Fibroblast of skin of right quadriceps (primary cell): ENCODE measurements at places on chromosomes 5 and 9.

GRCh38 chr5:121138952-121139351 is 674.9 kb downstream of the PRR16 start:
- no peak for DNase-seq

GRCh38 chr9:114691046-114691955 is 9.3 kb upstream of the TEX48 start:
- peak; percentile 96 for DNase-seq

DNA sequence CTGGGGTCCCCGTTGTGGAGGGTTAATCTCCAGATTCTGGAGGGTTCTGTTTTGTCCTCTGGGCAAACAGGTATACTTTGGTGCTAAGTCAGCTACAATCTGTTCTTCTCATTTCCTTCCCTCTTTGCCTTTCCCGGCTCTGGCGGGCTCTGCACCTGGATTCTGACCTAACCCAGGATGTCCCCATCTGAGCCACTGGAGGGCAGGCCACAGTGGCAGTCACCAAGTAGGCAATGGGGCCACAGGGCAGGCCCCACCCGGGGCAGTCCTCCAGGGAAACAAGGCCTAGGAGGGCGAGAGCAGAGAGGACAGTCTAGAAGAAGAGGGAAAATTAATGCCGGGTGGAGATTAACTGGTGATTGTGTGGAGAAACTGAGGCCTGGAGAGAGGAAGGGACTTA is 40.4 kb upstream of the HRH2 start:
- no peak for DNase-seq

DNA sequence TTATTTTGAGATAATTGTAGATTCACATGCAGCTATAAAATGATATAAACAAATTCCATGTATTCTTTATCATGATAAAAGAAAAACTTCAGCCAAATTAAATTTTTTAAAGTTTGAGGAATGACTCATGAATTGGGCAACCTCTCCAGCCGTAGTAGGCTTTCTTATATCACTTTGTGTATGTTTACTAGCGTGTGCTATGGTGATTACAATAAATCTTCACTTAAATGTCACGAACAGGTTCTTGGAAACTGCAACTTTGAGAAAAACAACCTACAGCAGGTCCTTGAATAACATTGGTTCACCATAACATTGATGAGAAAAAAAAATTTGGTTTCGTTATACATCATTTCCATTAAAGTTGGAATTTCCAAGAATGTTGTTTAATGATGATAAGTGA is 730.9 kb upstream of the TYRP1 start:
- DNase-seq: peak; percentile 5

- no peak for DNase-seq
Observed at GRCh38 chr5:138338411-138339090, 485 bp downstream of the FAM53C start.

DNA sequence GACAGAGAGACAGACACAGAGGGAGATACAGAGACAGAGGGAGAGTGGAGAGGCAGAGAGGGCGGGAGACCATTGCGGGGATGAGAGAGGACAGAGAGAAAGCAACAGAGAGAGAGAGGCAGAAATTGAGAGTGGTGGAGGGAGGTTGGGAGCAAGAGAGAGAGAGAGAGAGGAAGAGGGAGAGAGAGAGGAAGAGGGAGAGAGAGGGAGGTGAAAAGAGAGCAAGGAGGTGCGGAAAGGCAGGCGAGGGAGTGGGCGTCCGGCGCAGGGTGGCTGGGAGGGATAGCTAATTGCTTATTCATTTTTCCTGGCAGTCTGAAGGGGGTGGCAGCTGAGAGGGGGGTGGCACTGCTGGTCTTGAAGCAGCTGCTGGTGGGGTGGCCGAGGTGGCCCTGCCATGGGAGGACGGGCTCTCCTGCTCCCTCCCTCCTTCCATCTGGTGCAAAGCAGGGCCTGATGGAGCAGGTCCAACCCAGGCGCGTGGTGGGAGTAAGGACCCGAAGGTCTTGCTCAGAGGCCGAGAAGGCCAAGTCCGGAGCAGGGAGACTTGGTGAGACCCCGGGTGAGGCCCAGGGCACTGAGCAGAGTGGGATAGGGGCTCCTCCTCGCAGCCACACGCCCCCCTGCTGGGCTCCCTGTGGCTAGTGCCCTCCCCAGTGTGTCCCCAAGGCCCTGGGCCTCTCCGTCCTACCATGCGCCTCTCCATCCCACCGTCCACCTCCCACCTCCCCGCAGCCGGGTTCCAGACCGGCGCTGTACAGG is 25.3 kb upstream of the RNU6ATAC start:
- DNase-seq: no peak

GRCh38 chr9:122294531-122294930 is 29.8 kb downstream of the MRRF start:
- no peak for DNase-seq

GRCh38 chr5:14208071-14209021 is 65.2 kb downstream of the TRIO start:
- peak; percentile 89 for DNase-seq

DNA sequence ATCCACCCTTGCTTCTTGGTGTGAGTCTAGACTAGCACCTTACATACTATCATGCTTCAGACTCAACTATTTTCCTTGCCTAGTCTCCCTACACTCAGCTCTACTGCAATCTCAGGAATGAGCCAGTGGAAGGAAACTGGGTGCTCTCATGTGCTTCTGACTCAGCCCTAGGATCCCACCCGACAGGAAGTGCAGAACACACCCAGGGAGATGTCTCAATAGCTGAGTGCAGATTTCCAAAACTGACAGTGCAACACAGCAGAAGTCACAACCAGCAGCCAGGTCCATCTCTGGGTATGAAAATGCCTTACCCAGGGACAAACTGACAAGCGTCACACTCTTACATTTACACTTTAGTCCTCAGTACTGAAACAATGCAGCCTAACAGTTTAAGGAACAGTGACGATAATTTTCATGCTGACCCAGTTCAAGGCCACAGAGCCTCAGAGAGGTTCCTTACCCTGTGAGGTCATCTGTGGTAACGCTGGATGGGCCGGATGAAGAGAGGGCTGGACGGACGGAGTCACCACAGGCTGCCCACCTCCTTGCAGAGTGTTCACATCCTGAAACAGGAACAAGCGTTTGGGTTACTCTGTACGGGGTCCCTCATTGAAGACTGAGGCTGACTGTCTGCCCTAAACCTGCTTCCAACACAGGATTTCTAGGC is 33.0 kb downstream of the FKBP15 start:
- peak; percentile 80 for DNase-seq

GRCh38 chr5:88556406-88556805 is 287.8 kb upstream of the TMEM161B start:
- no peak for DNase-seq

DNA sequence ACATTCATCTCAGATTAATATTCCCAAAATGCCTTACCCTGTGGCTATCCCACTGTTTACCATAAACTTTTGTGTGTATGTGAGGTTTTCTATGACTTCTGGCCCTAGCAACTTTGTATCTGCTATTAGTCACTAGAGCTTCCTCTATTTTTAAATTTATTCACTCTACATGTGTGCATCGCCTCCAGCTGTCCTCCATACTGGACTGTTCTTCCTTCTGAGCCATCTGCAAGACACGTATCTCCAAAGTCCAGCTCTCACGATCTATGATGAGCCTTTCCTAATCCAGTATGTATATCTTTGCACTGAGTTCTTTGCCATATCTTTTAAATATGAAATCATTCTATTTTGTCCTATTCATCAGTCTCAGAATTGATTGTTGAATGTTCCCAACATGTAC is 1.7 kb upstream of the GNG10 start:
- DNase-seq: no peak

DNA sequence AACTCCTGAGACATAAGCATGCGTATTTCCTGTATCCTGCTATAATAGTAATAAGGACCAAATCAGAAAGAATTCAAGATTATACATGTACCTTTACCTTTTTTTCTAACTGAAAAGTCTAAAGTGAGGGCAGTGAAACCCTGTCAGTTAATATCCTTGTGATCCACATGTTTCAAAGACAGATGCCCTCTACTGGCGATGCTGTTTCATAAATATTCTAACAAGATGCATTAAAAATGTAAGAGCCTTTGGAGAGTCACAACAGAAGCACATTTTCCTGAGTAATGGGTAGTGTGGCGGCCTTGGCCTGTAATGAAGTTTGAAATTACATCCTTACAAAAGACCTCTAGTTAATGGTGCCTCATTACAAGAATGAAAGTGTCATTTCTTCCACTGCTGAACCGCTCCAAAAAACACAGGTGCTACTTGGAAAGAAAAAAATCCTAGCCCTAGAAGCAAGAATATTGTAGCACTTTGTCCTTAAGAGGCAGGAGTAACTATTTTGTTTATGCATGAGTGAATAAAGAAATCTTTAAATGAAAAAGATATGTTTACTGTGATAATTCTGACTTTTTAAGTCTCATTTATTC is 232.6 kb downstream of the EPB41L4A start:
- peak; percentile 34 for DNase-seq

DNA sequence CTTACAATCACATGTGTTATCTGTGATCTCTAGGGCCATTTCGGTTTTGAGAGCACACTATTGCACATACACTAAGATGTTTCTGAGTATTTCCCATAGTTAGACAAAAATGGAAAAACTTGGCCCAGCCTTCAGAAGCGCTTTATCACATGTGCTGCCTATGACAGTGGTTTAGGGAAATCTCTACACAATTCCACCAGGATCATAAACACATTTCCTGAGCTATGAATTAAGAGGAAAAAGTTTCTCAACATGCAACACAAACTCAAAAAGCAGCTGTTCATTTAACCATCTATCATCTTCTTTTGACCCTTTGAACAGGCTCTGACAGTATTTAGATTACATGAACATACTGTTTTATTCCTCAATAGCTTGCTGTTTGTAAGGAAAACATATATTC is 15.1 kb downstream of the FGF1 start:
- DNase-seq: peak; percentile 67

- DNase-seq: no peak
Observed at GRCh38 chr9:76552751-76553455, 93.9 kb downstream of the GCNT1 start.

DNA sequence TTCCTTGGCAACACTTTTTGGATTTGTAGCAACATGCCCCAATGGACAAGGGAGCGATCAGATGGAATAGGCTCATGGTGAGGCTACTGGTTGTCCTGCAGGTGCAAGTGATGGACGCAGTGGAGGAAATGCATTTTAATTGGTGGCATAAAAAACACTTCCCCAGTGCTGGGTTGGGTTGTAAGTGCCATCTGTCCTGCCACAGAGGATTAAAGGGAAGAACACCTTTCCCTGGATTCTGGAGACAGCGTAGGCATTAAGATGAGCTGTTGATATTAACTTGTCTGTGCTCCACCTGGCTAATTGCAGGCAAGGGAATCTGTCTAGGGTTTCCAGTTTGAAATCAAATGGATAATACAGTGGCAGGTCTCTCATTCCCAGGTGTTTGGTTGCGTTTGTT is 173.4 kb downstream of the ZNF462 start:
- DNase-seq: no peak

GRCh38 chr5:38319491-38319890 is 61.1 kb downstream of the EGFLAM start:
- no peak for DNase-seq

- peak; percentile 31 for DNase-seq
Observed at GRCh38 chr5:178244576-178244975, 12.0 kb upstream of the PHYKPL start.

DNA sequence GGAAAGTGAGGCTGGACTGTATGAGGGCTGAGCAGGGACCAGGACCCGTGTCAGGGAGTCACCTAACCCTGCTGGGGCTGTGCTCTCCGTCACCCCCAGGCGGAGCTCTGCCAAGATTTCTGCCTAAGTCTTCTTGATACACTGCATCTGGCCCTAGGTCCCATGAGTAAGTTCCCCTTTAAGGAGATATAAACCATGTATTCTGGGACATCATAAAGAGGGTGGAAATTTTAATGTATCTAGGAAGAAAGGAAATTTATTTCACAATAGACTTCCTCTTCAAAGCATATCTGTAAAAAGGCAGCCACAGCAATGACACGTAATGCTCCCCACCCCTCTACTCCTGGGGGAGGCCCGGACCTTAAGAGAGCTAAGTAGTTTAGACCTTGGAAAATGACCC is 183.4 kb downstream of the FBXL7 start:
- no peak for DNase-seq

DNA sequence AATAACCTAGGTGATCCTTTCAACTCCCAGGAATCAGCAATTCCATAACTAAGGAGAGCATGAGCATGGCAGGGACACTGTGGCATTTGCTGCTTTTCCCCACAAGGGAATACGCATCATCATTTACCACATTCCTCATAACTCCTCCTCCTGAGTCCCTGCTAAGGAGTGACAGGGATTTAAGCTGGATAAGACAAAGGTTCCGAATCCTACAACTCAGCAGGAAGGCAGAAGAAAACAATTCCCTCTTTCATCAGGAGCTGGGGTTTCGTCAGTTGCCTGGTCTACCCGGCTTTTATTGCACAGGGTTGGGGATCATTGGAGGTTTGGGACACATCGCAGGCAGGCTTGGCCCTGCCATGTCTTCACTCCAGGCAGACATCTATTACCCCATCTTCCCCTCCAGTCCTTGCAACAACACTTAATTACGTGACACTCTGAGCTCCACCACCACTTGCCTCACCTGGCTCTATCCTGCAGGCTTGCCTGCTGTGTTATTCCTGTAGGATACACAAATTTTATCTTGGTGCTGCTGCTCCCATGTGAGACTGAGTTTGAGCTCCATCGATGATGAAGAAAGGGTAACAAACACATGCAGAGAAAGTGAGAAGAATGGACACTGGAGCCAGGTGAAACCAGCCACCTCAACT is 563.0 kb upstream of the KLF4 start:
- peak; percentile 30 for DNase-seq

DNA sequence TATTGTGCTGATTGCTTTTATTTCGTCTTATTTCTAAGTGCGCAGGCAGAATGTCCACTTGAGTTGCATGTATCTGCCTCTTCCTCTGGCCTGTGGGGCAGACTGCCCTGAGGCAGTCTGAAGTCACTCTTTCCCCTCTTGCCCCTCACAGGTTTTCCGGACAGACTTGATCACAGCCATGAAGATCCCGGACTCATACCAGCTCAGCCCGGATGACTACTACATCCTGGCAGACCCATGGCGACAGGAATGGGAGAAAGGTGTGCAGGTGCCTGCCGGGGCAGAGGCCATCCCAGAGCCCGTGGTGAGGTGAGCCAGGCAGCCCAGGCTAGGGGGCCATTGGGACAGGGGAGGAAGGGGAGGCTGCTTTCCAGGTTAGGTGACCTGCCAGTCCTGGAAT is 26.4 kb downstream of the JADE2 start:
- no peak for DNase-seq

- no peak for DNase-seq
Observed at GRCh38 chr5:53902296-53902907, 342.0 kb downstream of the NDUFS4 start.

GRCh38 chr9:76886318-76886717 is 19.6 kb downstream of the PRUNE2 start:
- no peak for DNase-seq

- DNase-seq: no peak
Observed at GRCh38 chr5:150532151-150532550, 24.2 kb downstream of the NDST1 start.

DNA sequence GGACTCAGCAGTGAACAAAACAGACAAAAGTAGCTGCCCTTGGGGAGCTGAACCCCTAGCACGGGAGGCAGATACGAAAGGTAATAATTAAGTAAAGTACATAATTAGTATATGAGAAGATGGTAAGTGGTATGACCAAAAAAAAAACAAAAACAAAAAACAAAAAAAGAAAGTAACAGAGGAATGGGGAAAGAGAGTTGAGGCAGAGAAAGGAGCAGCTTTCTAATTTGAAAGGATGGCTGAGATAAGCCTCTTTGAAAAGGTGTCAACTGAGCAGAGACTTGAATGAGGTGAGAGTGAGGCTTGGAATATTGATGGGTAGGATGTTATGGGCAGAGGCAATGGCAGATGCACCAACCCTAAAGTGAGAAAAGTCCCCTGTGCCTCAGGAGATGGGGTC is 69.7 kb downstream of the CARTPT start:
- DNase-seq: no peak
